D341Med (cell line): ENCODE measurements at places on chromosomes 4 and X.

- DNase-seq, result no peak
Observed at GRCh38 chrX:114964374-114964773, 53.0 kb downstream of the IL13RA2 start.

DNA sequence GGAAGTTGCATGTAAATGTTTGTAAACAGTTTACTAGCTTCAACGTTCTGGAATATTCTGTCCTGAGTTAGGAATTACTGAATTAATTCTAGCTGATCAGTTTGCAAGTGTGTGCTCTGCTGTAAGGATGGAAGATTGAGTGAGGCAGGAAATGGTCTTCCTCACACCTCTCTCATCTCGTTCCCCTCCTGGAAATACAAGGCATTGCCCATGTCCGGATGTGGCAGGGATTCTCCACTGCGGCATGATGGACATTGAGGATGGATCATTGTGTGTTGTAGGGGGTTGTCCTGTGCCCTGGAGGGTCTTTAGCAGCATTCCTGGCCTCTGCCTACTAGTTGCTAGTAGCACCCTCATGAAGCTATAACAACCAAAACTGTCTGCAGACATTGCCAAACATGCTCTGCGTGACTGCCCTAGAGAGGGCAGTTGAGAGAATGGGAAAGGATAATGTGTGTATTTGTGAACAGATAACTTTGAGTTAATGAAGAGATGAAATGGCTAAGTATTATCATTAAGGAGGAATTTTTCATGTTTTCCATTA, 12.6 kb downstream of the CA5B start:
- DNase-seq, result no peak

DNA sequence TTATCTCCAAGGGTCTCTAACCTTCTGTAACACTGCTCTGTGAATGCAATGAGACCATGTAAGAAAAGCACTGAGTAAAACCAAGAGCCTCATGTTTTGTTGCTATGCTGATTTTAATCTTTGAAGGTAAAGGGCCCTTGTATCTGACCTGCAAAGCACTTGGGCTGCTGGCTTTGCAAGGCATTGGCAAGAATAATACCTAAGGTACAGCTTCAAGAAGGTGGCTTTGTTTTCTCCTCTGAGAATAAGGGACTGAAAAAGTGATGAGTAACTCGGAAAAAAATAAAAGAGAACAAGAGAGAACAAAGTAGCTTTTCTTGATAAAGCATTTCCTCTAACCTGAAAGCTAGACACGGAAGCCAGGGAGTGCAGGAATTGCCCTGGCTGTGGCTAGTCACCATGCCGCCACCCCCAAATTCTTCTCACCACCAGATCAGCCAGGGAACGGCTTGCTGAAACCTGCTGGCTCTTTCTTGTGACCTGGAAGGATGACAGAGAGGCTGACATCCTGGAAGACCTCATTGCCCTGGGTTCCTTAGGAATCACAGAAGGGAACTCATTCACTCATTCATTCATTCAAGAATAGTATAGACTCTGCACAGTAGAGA, 41.8 kb upstream of the HS3ST1 start:
- DNase-seq, result no peak

GRCh38 chr4:38842994-38843393, 13.6 kb downstream of the TLR6 start:
- no peak for DNase-seq

GRCh38 chr4:175246941-175247340, 328.8 kb downstream of the ADAM29 start:
- DNase-seq, result no peak

DNA sequence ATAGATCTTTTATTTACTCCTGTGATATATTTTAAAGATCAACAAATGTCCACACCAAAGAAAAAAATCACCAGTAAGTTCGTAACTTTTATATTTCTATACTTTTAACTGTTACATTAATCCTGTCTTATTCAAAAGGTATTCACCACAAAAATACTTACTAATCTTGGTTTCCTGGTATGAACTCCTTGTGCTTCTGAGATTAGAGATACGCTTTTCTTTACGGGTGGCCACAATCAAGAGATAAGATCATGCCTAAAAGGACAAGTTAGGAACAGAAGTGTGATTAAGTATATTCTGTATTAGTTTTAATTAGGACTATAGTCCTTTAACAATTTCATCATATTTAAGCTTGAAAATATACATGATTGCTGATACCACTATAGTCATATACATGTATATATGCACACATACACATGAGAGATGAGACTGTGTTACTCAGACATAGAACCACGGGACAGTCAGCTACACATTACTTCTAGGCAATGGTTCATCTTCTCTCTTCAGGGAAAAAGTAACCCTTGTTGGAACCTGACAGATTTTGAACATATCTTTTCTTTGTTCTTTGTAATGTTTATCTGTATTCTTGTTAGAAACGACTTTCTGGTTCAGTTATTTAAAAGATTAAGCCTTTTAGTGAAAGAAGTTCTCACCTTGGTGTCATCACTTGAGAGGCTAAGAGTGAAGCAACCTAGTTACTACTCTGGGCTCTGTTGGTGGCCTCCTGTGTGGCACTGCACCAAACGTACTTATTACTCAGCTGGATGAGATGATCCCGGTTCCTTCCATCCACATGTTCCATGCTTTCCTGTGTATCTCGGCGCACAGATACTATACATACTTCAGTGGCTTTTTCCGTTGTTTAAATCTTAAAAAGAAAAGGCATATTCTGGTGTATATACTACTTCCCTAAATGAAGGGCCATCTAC, 146.1 kb downstream of the CBR4 start:
- DNase-seq, result no peak

DNA sequence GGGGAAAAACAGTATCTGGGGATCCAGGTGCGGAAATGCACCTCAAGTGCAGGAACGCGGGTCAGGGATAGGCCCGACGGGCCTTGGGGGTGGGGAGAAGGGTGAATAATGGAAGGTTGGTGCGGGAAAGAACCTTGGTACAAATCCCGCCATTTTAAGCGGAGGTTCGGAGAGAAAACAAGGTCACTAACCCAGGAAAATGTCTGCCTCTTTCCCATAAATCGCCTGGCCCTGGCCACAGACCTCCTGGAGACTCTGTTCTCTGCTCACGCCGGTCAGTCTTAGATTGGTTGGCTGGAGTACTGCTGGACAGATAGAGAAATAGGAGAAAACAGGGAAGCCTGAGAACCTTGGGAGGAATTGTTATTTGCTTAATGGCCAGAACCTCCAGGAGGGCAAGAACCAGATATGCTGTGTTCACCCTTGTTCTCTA, 897 bp upstream of the FBXL5 start:
- no peak for DNase-seq

DNA sequence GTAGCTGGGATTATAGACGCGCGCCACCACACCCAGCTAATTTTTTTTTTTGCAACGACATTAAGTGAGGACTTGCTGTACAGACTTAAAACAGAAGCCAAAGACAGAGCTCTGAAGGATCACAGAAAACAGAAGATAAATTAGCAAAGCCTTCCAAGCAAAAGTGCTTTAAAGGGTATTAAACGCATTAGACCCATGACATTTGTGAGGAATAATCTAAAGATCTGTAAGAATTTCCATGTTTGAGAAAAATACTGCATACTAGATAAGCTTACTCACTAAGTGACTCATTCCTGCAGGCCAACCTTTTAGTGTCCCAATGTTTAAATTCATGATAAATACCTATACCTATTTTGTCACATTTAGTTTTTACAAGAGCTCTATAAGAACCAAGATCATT, 27.4 kb downstream of the SMARCA1 start:
- no peak for DNase-seq

DNA sequence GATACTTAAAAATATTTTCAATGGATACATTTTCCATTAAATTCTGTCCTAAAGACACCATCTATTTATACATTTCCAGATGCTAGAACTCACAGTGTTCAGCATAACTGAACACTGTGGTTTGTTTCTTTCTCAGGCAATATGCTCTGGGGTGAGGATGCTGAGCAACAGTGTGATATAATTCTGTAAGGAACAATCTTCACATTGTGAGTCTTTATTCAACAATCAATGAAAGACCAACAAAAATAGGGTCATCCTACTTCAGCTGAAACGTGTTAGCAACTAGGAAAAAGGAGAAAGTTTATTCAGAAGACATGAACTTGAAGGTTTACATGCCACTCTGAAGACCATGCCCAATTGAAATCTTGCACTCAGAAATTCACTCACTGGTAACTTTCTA, 284.8 kb downstream of the UNC5C start:
- no peak for DNase-seq

DNA sequence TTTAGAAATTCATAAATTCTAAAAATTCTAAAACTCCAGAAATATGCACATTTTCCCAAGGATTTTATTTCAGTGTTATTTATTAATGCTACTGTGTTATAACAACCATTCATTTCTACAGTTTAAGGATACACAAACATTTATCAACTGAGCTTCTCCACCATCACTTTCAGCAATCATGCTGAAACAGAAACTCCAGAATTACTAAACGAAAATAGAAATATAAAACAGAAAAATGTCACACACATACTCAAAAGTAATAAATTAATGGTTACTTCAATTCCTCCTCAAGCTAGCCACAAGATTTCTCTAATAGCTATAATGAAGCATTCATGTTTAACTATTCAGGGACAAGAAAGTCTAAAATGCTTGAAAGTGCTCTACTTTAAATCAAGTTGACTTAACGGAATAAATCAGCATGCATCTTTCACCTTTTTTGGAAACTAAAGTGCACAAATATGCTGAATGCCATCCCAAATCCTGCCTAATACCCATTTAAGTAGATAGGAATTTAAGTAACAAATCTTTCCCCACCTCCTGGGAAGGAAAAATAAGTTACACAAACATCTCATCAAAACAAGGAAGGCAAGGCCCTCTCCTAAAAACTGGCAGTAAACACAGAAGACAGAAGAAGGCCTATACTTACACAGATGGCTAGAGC, 563 bp downstream of the FAM13A start:
- DNase-seq, result no peak

DNA sequence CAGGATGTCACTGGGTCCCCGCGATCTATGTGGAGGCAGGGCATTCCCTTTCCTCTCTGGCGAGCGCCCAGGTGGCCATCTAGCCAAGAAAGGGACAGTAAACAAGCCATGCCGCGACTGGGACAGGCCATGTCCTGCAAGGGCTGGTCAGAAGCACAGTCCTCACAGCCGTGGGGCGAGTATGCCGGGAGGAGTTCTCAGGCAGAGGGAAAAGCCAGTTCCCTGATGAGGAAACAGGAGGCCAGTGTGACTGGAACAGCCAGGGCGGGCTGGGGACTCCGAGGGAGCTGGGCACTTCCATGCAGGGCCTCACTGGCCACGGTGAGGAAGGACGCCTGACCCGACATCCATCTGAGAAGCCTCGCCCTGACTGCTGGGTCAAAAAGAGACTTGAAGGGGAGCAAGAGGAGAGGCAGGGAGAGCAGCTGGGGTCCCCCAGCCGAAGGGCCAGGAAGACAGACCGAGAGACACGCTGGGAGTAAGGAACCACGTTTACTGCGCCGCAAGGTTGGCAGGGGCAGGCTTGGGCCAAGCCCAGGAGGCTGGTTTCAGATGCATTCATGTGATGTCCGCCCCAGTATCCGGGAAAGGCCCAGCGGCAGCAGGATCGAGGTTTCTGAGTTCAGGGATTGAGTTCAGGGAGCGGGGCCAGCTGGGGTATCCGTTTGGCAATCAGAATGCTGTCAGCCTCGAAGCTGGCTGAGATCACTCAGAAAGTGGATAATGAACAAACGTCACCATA, 15.0 kb downstream of the CFAP99 start:
- DNase-seq, result no peak

DNA sequence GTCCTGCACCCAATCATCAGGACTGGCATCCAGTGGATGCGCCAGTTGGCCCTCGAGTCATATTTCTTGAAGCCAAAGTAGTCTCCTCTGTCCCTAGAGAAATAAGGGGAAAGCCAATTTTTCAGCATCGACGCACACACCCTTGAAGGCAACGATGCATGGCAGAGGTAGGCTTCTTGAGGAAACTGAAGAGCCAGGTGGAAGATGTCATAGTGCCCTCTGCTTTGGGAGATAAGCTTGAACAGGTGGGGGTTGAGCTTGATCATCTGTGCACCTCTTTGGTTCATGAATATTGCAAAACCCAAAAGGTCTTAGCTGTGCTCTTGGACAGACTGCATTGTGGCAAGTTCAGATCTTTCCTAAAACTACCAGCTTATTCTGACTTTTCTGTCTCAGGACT, 34.6 kb upstream of the WDR1 start:
- DNase-seq, result no peak

GRCh38 chr4:62324215-62324614, 1124.1 kb downstream of the ADGRL3 start:
- no peak for DNase-seq

DNA sequence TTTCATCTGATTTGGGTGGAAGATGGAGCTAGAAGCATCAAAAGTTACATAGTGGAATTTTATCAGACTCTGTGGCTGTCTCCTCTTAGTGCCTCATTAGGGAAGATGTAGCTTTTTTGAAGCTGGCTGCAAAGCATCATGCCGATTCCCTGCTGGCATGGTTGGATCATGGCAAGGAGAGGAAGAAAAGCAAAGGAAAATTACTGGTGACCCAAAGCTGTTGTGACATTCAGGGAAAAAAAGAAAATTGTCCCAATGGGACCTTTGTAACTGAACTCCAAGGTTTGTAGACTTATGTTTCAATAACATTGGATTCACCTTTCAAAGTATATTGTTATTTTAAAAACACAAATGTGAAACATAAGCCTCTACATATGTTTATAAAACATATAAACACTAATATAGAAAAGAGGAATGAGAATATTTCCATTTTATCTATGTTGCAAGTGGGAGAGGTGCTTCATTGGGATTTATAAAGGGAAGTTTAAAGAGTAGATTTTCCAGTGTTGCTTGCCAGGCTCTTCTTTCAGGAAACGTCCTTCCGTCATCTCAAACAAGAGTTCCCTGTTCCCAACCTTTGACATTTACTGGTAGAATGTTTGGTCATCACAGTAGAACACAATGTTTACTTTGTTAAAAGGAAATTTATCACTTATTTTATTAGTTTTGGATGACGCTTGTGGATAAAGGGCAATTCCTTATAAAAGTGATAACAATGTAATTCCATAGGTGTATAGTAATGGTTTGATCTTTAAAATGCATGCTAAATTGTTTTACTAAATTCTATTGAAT, 190.1 kb upstream of the GPRIN3 start:
- no peak for DNase-seq

- no peak for DNase-seq
Observed at GRCh38 chr4:13626492-13627177, 890 bp downstream of the BOD1L1 start.

DNA sequence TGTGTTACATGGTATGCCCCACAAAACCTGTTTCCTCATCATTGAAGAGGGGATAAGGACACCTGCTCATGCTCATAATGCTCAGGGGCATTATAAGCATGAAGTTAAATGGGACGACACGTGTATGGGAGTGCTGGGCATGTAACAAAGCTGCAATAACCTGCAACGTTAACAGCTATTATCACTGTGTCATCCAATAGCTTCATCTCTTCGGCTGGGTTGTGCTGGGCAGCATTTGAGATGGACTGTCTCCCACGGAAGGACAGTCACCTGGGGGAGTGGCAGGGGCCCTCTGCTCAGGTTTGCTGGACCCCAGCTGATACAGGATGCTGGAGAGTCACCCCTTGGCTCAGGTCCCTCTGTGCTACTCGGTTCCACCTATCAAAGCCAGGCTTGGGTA, 94.5 kb downstream of the NSUN7 start:
- DNase-seq, result no peak

GRCh38 chrX:45710081-45710801, 509.6 kb upstream of the DIPK2B start:
- DNase-seq, result no peak

- no peak for DNase-seq
Observed at GRCh38 chr4:83238393-83239248, 46.0 kb downstream of the COQ2 start.

- no peak for DNase-seq
Observed at GRCh38 chr4:13815231-13815630, 187.7 kb upstream of the BOD1L1 start.

- DNase-seq, result no peak
Observed at GRCh38 chr4:88211473-88212252, 53.2 kb upstream of the ABCG2 start.
